PC-9 (cell line): ENCODE measurements at places on chromosomes 1 and 21. TPM values are rescaled to one million over a fixed set of nuclear protein-coding genes. Genes with fewer than 3 reads are reported as not detected.

- no peak for DNase-seq
These were observed 4.9 kb downstream of the TPM3 start for GRCh38 chr1:154186852-154187501.

DENND2C gene
- 0.70 and 1.1 TPM in 2 replicates for total RNA-seq

GRCh38 chr1:30903343-30904034 is 5.1 kb downstream of the SDC3 start:
- no peak for DNase-seq

OR2T35 gene
- total RNA-seq, result not detected in 2 replicates

- no peak for DNase-seq
These were observed 81.4 kb downstream of the NCAM2 start for GRCh38 chr21:21079646-21080045.

GRCh38 chr1:100722221-100722620 is 2.7 kb downstream of the VCAM1 start:
- no peak for DNase-seq

- no peak for DNase-seq
These were observed 94.2 kb downstream of the ARHGEF10L start for GRCh38 chr1:17633654-17634053.

PRAMEF18 gene
- total RNA-seq, result not detected in 2 replicates

- peak; percentile 88 for DNase-seq
These were observed 3.1 kb downstream of the TACSTD2 start for GRCh38 chr1:58573705-58574591.

DNA sequence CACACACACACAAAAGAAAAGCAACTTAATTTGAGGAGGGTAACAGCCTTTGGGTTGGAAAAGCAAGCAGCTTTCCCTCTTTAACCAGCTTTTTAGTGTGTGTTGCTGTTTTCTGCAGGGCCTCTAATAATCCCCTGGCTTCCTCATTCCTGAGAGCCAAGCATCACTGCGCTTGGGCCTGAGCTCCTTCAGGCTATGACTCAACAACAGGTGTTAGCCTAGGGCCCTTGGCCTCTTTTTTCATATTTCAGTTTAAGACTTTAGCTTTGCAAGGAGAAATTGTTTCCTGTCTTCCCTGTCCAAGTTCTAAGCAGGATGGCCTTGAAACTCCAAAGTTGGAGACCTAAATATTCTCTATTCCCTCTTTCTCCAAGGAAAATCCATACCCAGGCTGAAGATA is 26.2 kb upstream of the SNX27 start:
- peak; percentile 72 for DNase-seq

IFNLR1 gene
- total RNA-seq, result 5.5 and 8.1 TPM in 2 replicates

GRCh38 chr1:86388777-86389176 is 7.3 kb downstream of the ODF2L start:
- no peak for DNase-seq

RNU1-3 gene
- total RNA-seq, result 1,333 and 3,235 TPM in 2 replicates

- DNase-seq, result no peak
These were observed 73.8 kb downstream of the UMODL1 start for GRCh38 chr21:42144679-42145568.

GRCh38 chr1:219661464-219662092 is 48.7 kb upstream of the ZC3H11B start:
- no peak for DNase-seq

MSH4 gene
- 0.35 and 0.50 TPM in 2 replicates for total RNA-seq

DNA sequence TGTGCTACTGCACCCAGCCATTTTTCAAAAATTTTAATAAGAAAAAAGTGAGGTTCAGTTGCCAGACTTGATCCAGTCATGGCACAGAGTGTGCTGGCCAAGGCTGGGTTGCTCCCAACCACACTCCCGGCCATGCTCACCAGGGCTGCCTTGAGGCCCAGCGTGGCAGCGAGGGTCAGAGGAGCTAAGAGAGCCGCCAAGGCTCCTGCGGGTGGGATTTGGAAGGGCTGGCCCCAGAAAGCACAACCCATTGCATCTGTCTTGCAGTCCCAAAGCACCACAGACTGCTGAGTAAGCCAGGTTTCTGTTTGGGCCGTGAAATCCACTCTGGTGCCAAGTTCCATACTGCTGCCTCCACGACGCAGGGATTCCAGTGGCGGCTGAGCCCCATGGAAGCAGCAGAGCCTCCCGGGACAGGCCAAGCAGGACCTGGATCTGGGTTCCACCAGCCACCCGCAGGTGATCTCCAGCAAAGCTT is 22.6 kb downstream of the ZBTB17 start:
- no peak for DNase-seq

DNA sequence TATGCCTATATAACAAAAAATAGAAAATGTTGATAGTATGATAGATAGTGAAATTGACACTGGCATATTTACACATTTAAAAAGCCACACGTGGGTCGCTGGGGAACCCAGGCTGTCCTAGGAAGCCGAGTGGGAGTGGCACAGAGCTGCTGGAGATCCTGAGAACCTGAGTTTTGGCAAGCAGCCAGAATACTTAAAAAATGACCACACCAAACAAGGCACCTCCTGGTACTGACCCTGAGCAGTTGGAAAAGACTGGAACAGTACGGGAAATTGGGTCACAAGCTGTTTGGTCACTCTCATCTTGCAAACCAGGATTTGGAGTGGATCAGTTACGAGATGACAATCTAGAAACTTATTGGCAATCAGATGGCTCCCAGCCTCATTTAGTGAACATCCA is 111.5 kb downstream of the ZFYVE9 start:
- DNase-seq, result no peak

- DNase-seq, result no peak
These were observed 67.2 kb downstream of the BACE2 start for GRCh38 chr21:41235201-41235600.

DNA sequence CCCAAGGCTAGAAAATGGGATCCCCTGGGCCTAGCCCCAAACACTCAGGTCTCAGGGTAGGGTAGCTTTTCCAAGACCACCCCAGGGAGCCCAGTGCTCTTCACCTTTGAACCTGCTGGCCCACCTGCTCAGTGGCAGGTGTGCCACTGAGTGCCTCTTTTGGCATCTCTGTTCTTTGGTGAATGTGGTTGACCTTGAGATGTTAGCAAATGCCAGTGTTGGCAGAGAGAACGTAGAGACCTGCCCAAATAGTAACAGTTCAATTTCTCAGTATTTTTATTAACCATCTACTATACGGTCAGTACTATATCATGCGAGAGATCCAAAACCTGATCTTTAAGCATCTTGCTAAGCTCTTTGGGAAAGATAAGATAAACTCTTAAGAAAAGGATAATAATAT is 128.2 kb downstream of the PEX14 start:
- DNase-seq, result no peak

GRCh38 chr1:61282387-61282786 is 200.0 kb downstream of the NFIA start:
- DNase-seq, result no peak

ATP1A2 gene
- total RNA-seq, result 1.1 TPM in 2 replicates

TMEM82 gene
- total RNA-seq, result not detected in 2 replicates

GRCh38 chr1:54581621-54582035 is 33.6 kb downstream of the ACOT11 start:
- peak; percentile 94 for DNase-seq

RASSF5 gene
- 12.4 and 17.6 TPM in 2 replicates for total RNA-seq

DNA sequence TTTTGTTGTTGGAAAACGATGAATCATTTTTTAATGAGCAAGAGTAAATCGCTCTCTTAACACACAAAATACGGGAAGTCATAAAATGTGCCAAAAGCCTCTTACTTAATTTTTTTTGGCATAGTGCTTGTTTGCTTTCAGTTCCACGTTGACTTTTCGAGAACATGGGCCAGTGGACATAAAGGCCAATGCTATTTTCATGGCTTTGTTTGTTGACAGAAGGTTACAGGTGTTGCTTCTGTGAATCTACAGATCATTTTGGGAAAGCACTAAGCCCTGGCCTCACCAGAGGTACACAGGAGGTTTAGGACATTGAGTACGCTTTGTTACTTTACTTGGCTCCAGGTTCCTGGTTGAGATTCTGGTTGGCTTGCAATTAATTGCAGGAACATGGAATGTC is 199.4 kb upstream of the HMCN1 start:
- DNase-seq, result no peak

GRCh38 chr1:197145446-197146024 is 934 bp downstream of the ASPM start:
- no peak for DNase-seq

SPTA1 gene
- total RNA-seq, result not detected in 2 replicates

GRCh38 chr21:38743772-38744529 is 61.8 kb upstream of the ETS2 start:
- no peak for DNase-seq

- no peak for DNase-seq
These were observed 16.4 kb downstream of the PPP2R5A start for GRCh38 chr1:212301580-212301979.

CYP4X1 gene
- total RNA-seq, result not detected in 2 replicates

DNA sequence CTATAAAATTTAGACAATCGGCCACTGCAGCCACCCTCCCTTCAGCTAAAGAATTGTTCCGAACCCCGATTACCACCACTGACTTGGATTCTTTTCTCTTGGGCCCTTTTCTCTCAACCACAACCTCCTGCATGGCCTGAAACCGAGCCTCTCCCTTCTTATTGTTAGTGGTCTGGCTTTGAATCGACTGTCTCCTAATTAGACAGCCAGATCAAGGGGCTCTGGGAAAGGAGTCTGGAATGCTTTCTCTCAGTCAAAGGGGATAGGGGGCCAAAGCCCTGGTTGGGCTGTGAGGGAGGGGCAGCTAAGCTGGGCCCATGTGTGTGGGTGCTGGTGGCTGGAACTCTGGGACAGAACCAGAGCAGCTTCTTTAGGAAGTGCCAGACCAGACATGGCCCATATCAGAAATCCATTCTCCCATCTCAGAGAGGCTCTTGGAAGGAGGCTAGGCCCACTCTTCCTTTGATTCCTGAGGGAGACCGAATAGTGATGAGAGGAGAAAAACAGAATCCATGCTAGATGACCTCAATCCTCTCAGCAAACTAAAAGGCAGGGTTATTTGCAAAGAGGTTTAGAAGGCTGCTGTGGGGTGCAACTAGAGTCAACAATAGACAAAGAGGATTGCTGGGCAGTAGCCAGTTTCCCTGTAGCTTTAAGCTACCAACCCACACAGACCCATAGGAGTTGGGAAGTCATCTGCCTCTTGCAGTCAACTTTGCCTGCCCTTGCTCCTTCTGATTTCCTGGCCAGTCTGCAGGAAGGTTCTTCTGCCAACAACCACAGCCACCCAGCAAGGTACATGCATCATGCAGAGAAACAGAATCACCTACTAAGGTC is 117.6 kb downstream of the AK5 start:
- no peak for DNase-seq

GRCh38 chr1:230919207-230919606 is 50.9 kb upstream of the C1orf198 start:
- DNase-seq, result no peak

- DNase-seq, result no peak
These were observed 437.7 kb downstream of the OMA1 start for GRCh38 chr1:58108783-58109182.

GRCh38 chr1:51264451-51264850 is 28.4 kb downstream of the RNF11 start:
- DNase-seq, result peak; percentile 35

DNA sequence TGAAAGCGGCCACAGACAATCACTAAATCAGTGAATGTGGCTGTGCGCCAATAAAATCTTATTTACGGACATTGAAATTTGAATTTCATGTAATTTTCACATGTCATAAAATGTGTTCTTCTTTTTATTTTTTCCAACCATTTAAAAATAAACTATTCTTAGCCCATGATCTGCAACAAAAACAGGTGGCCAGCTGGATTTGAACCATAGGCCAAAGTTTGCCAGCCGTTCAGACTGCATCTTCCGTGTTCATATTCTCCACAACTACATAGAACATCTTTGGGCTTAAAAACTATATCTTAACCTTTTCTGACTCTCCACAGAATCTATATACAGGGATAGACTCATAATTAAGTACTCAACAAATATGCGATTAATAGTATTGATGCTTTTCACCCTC is 81.2 kb upstream of the RALGPS2 start:
- DNase-seq, result no peak

CFHR4 gene
- not detected in 2 replicates for total RNA-seq

OBSCN gene
- 62.9 and 91.7 TPM in 2 replicates for total RNA-seq
